ENCODE measurements at places on chromosomes 5 and 9. TPM values are rescaled to one million over a fixed set of nuclear protein-coding genes. Genes with fewer than 3 reads are reported as not detected.

- H3K27me3 ChIP-seq, result no peaks in the 10 kb centered on the region
- DNase-seq, result no peak
- H3K4me3 ChIP-seq, result no peak overlapping the region
- H3K36me3 ChIP-seq, result no peaks in the 10 kb centered on the region
These were observed 19.9 kb downstream of the ABLIM3 start for GRCh38 chr5:149161026-149161687.

- no peaks in the 10 kb centered on the region for H3K36me3 ChIP-seq
- no peak overlapping the region for H3K4me3 ChIP-seq
- no peaks in the 10 kb centered on the region for H3K4me1 ChIP-seq
- DNase-seq, result peak; percentile 41
These were observed 171.7 kb downstream of the TTC39B start for GRCh38 chr9:15135164-15135792.

- H3K4me3 ChIP-seq, result no peak overlapping the region
- no peaks in the 10 kb centered on the region for H3K4me1 ChIP-seq
- no peaks in the 10 kb centered on the region for H3K36me3 ChIP-seq
- H3K27ac ChIP-seq, result no peak overlapping the region
- DNase-seq, result no peak
- no peaks in the 10 kb centered on the region for H3K27me3 ChIP-seq
These were observed 330.7 kb upstream of the POU5F2 start for GRCh38 chr5:94072116-94072515.

DNA sequence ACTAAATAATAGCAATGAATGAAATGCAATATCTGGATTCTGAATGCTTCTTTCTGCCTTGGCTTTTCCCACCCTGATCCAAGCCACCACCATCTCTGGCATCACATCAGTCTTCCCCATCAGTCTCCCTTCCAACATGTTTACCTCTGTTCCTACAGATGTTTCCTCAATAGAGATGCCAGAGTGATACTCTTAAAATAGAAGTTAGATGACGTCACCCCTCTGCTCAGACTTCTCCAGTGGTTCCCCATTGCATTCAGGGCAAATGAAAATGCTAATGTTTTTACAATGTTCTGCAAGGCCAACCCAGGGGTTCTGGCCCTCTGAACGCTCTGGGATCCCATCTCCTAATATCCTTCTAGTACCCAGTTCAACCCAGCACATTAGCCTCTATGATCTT, 305.8 kb downstream of the TRIM32 start:
- H3K27me3 ChIP-seq, result no peaks in the 10 kb centered on the region
- no peak overlapping the region for H3K4me3 ChIP-seq
- no peak overlapping the region for H3K27ac ChIP-seq
- H3K36me3 ChIP-seq, result no peaks in the 10 kb centered on the region
- H3K4me1 ChIP-seq, result no peaks in the 10 kb centered on the region

- no peak for DNase-seq
- no peaks in the 10 kb centered on the region for H3K36me3 ChIP-seq
- no peak overlapping the region for H3K4me3 ChIP-seq
- H3K27me3 ChIP-seq, result no peaks in the 10 kb centered on the region
- no peak overlapping the region for H3K27ac ChIP-seq
These were observed 20.6 kb upstream of the VCAN start for GRCh38 chr5:83450967-83451248.

- H3K4me3 ChIP-seq, result no peak overlapping the region
- no peak overlapping the region for H3K27ac ChIP-seq
- no peaks in the 10 kb centered on the region for H3K4me1 ChIP-seq
- H3K36me3 ChIP-seq, result no peaks in the 10 kb centered on the region
These were observed 42.7 kb downstream of the HSDL2 start for GRCh38 chr9:112422417-112423148.

- no peak overlapping the region for H3K4me3 ChIP-seq
- DNase-seq, result no peak
- no peaks in the 10 kb centered on the region for H3K27me3 ChIP-seq
- no peaks in the 10 kb centered on the region for H3K36me3 ChIP-seq
These were observed 72.4 kb downstream of the PARP8 start for GRCh38 chr5:50738864-50739263.

DNA sequence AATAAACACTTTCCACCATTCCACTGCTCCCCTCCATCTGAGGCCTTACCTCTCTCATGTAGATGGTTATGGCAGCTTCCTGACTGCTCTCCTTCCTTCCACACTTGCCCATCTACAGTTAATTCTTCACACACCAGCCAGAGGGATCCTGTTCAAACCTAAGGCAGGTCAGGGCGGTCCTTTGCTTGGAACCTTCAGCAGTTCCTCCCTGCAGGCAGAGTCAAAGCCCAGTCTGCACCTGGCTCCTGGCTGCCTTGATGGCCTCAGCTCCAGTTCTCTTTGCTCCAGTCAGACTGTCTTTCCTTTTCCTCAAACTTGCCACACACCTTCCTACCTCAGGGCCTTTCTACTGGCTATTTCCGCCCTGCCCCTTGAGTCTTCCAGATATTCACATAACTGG, 30.2 kb upstream of the NR3C1 start:
- no peak overlapping the region for H3K27ac ChIP-seq
- DNase-seq, result no peak
- H3K27me3 ChIP-seq, result no peaks in the 10 kb centered on the region
- H3K36me3 ChIP-seq, result no peaks in the 10 kb centered on the region

DNA sequence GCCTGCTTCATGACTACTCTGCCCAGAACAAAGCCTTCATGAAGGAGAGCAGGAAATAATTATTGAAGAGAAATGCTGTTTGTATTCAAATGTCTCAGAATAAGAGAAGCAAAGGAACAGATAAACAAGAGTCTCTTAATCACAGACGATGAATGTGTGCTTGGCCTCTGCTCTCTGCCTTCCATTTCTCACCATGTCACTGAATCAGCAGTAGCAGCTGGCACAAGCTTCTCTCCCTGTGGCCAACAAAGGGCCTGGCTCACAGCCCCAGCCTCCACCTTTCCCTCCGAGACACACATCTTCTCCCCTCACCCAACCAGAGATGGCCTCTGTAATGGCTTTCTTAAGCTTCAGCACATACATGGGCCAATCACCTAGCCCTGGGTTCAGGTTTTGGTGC, 128.1 kb upstream of the SLIT3 start:
- H3K4me1 ChIP-seq, result no peaks in the 10 kb centered on the region
- no peaks in the 10 kb centered on the region for H3K36me3 ChIP-seq
- no peak overlapping the region for H3K27ac ChIP-seq
- no peak for DNase-seq
- H3K4me3 ChIP-seq, result no peak overlapping the region

GRCh38 chr9:97788763-97789663, 64.0 kb upstream of the FOXE1 start:
- H3K36me3 ChIP-seq, result no peaks in the 10 kb centered on the region
- no peak overlapping the region for H3K27ac ChIP-seq
- no peaks in the 10 kb centered on the region for H3K27me3 ChIP-seq
- no peak overlapping the region for H3K4me3 ChIP-seq
- no peak for DNase-seq
- no peaks in the 10 kb centered on the region for H3K4me1 ChIP-seq

DNA sequence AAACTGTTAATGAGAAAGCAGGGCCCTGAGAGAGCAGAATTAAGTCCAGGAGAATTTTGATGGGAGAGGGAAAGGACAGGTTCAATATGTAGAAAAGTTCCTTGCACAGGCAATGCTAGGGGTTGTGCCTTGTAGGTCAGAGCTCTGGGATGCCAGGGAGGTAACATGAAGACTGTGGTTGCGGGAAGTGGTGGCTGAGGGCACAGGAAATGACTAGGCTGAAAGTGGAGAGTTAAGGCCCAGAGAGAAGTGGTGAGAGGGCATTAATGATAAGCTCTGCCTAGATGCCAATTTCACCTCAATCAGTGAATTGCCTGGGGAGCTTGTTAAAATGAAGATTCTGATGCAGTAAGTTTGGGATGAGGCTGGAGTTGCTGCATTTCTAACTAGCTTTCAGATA, 31.5 kb upstream of the PPP3R2 start:
- H3K27me3 ChIP-seq, result no peaks in the 10 kb centered on the region
- no peaks in the 10 kb centered on the region for H3K36me3 ChIP-seq
- no peaks in the 10 kb centered on the region for H3K4me1 ChIP-seq
- DNase-seq, result no peak

DNA sequence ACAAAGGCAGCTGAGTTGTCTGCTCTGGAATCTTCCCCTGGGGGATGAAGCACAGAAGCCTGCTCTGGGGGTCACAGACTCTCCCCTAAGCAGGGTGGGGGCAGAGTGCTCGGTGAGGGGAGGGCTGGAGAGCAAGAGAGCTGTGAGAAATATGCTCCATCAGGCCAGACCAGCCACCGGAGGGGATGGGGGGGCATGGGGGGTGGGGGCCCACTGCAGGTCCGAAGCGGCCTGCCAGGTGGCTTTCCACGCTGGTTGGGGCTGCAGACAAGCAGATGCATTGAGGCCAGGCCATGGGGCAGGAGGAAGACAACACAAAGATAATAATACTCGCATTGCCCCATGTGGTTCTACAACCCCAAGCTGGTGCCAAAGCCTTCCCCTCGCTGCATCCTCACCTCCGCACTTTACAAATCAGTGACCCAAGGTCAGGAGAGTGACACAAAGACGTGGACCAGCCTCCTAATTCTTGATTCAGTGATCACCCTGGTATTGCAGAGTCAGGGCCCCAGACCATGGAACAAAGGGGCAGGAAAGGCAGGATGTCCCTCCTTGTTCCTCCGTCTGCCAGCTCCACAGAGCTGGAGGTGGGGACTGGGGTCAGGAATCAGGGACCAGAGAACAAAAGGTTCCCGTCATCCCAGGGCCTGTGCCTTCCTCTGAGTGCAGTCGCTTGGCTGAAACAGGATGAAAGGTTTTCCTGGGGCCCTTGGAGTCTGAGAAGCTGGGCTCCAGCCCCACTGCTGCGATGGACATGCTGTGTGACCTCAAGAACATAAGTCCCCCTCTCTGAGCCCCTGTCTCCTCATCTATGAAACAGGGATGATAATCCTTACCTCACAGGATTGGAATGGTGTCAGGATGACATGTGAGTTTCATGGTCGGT, 37.2 kb upstream of the GABRP start:
- no peaks in the 10 kb centered on the region for H3K4me1 ChIP-seq
- H3K27me3 ChIP-seq, result no peaks in the 10 kb centered on the region
- no peak for DNase-seq
- no peak overlapping the region for H3K27ac ChIP-seq
- H3K4me3 ChIP-seq, result no peak overlapping the region

- H3K27me3 ChIP-seq, result no peaks in the 10 kb centered on the region
- H3K4me3 ChIP-seq, result no peak overlapping the region
- H3K4me1 ChIP-seq, result peaks cover 10% of the 10 kb centered on the region
- DNase-seq, result no peak
- no peaks in the 10 kb centered on the region for H3K36me3 ChIP-seq
These were observed 56.7 kb upstream of the NXNL2 start for GRCh38 chr9:88478246-88478645.

GRCh38 chr5:137703565-137703964, 32.3 kb downstream of the KLHL3 start:
- H3K27me3 ChIP-seq, result no peaks in the 10 kb centered on the region
- H3K4me3 ChIP-seq, result no peak overlapping the region
- DNase-seq, result no peak
- peaks cover 3% of the 10 kb centered on the region for H3K4me1 ChIP-seq

- no peak overlapping the region for H3K4me3 ChIP-seq
- DNase-seq, result no peak
- H3K36me3 ChIP-seq, result no peaks in the 10 kb centered on the region
- no peaks in the 10 kb centered on the region for H3K4me1 ChIP-seq
These were observed 4.4 kb downstream of the IL31RA start for GRCh38 chr5:55855509-55855908.

DNA sequence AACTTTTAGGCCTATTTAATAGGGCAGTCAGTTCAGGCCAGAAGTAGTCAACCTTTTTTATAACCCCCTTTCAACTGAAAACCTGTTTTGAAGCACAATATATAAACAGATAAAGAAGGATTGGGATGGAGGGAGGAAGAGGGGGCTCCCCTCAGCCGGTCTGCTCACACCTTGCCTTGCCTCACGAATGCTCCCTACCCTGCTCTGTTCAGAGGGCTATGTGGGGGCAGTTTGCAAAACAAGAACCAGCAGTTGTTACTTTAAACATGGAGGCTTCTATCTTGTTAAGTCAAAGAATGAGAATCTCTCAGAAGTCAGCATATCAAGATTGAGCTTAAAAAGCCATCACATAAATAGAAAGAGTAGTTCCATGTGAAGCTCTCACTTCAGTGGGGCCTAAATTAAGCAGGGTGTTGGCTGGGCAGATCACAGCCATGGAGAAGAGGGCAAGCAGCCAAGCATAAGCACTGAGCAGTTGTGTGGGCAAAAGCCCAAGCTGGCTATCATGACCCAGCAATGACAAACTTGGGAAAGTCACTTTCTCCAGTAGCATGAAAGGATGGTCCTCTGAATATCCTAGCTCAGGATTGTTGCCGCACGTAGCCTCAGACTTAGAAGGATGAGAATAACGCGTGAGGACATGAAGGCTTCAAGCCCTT, 70.6 kb downstream of the ALDH1A1 start:
- H3K36me3 ChIP-seq, result no peaks in the 10 kb centered on the region
- H3K27ac ChIP-seq, result no peak overlapping the region
- no peaks in the 10 kb centered on the region for H3K27me3 ChIP-seq
- H3K4me1 ChIP-seq, result peaks cover 6% of the 10 kb centered on the region
- peak; percentile 17 for DNase-seq

TXN gene
- 95.1 TPM for total RNA-seq

PTCD2 gene
- total RNA-seq, result 12.9 TPM

PCDHGA9 gene
- 11.4 TPM for total RNA-seq

ANKRD34B gene
- not detected for total RNA-seq

FOXD1 gene
- total RNA-seq, result 0.73 TPM

EIF4E1B gene
- not detected for total RNA-seq

AGXT2 gene
- total RNA-seq, result not detected

SPATA31E1 gene
- not detected for total RNA-seq

TEX48 gene
- not detected for total RNA-seq

YIPF5 gene
- 43.8 TPM for total RNA-seq

Data from ovary (tissue), 10 donors.